ENCODE measurements at places on chromosomes 16 and 17. TPM values are rescaled to one million over a fixed set of nuclear protein-coding genes. Genes with fewer than 3 reads are reported as not detected.

- no peak for DNase-seq
- H3K36me3 ChIP-seq: no peaks in the 10 kb centered on the region
- H3K4me1 ChIP-seq: no peaks in the 10 kb centered on the region
- no peaks in the 10 kb centered on the region for H3K27me3 ChIP-seq
- H3K27ac ChIP-seq: no peak overlapping the region
These were observed 95.1 kb downstream of the PRKCA start for GRCh38 chr17:66397486-66397885.

GRCh38 chr16:57482845-57483545, 3.3 kb downstream of the DOK4 start:
- no peak for DNase-seq
- H3K4me3 ChIP-seq: no peak overlapping the region
- H3K36me3 ChIP-seq: no peaks in the 10 kb centered on the region
- H3K27me3 ChIP-seq: no peaks in the 10 kb centered on the region

DNA sequence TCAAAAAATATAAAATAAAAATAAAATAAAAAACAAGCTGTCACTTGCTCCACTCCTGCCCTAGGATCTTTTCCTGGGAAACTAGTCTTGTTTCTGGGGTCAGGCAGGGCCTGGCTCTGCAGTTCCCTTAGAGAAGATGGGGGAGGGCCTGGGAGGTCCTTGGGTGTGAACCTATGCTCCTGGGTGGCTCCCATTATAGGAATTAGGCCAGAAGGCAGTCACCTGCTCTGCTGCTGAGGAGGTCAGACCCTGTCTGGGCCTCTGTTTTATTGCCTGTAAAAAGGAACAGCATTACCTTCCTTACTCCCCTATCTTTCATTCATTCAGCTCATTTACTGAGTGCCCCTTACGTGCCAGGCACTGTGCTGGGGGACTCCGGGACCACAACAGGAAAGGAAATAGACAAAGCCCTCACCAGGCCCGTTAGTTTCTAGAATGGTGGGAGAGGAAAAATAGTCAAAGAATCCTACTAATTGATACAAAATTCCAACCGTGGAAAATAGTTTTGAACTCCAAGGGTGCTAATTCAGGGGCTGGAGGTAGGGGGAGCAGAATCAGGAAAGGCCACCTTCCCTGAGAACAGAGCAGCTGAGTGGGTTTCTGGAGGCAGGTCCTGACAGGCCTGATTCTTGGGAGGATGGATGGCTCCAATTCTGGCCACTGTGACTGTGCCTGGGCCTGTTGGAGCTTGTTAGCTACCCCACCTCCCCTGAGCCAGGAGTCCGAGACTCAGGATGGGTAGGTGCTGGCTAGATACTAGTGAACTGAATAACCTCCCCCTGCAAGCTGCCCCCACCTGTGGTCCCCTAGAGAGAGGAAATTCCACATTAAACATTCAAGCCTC, 1.3 kb upstream of the SLC46A1 start:
- no peak overlapping the region for H3K27ac ChIP-seq
- H3K4me1 ChIP-seq: peaks cover 14% of the 10 kb centered on the region
- no peak overlapping the region for H3K4me3 ChIP-seq
- H3K36me3 ChIP-seq: no peaks in the 10 kb centered on the region

GLP2R gene
- total RNA-seq: 1.8 TPM

DNA sequence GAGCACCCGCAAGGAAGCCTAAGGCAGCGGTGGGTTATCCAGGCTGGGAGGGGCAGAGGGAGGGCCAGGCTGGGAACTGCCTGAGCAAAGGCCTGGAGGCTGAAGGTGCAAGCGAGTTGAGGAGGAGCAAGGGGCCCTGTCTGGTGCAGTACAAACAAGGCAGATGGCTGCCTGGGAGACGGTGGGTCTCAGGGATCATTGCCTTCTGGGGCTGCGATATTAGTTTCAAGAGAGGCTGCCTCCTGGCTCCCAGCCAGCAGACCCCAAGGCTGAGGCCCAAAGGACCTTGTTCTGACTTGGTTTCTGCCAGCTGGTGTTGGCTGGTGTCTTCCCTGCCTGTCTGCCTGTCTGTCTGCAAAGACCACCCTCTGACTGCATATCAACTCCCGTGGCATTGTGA, 154.0 kb downstream of the IRF8 start:
- no peak overlapping the region for H3K27ac ChIP-seq
- H3K36me3 ChIP-seq: no peaks in the 10 kb centered on the region
- H3K27me3 ChIP-seq: peaks cover 20% of the 10 kb centered on the region
- no peaks in the 10 kb centered on the region for H3K4me1 ChIP-seq

DNA sequence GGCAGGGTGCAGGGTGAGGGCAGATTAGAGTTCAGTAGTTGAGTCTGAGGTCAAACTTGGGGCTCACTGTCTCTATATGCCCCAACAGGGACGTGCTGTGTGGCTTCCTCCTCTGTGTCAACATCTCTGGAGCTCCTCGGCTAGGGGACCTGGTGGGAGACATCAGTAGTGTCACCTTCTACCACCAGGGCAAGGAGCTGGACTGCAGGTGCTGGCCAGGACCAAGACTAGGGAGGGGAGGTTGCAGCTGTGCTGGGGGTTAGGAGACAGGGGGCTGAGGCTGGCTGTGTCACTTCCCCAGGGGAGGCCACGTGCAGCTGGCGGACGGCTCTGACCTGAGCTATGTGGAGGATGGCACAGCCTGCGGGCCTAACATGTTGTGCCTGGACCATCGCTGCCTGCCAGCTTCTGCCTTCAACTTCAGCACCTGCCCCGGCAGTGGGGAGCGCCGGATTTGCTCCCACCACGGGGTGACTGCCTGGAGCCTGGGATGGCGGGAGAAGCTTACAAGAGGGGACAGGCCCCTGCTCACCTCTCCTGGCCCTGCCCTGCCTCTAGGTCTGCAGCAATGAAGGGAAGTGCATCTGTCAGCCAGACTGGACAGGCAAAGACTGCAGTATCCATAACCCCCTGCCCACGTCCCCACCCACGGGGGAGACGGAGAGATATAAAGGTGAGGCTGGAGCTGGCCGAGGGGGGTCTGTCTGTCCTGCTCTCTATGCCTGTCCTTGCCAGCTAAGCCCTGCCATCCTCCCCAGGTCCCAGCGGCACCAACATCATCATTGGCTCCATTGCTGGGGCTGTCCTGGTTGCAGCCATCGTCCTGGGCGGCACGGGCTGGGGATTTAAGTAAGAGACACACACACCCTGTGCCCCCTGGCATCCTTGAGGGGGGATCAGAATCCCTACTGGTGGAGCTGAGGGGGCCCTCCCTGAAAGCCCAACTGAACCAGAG, 18.9 kb downstream of the ADAM11 start:
- H3K36me3 ChIP-seq: no peaks in the 10 kb centered on the region
- no peak overlapping the region for H3K27ac ChIP-seq
- no peak for DNase-seq
- peaks cover 19% of the 10 kb centered on the region for H3K4me1 ChIP-seq
- no peak overlapping the region for H3K4me3 ChIP-seq
- peaks cover 11% of the 10 kb centered on the region for H3K27me3 ChIP-seq

NKD1 gene
- total RNA-seq: 47.2 TPM

Data from upper lobe of right lung (tissue), 1 donor.